B cell (primary cell): ENCODE measurements at places on chromosomes 5 and 9.

DNA sequence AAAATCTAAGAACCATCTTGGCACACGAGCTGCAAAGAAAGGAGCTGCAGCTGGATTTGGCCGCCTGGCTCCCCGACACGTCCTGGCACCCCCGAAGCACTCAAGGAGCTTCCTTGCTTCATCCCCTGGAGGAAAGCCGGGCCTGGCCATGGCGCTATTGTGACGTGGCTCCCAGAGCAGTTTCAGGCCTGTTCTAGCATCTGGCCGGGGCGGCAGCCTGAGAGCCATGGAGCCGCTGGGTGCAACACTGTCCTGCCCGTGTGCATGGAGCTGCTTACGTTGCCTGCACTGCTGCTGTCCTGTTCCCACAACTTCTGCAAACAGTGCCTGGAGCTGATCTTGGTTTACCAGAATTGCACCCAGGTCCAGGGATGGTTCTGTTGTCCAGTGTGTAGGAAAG lies 63.5 kb downstream of the PTPDC1 start:
- no peak for DNase-seq

DNA sequence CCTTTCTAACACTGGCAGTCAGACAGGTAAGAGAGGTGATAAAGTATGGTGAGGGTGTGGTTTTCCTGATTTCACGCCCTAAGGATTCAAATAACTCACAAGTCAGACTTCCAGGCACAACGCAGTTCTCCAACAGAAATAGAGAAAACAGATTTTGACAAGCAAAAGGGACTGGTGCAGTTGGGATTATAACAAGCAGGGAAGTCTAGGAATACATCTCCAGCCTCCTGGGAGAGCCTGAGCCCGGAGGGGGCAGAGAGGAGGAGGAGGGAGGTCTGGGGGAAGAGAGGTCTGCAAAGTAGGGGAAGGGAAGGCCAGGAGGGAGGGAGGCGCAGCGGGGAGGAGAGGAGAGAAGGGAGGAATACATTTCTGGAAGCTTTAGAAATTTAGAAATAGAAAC lies 1.6 kb downstream of the CMBL start:
- DNase-seq, result no peak

GRCh38 chr9:115883467-115884329 lies 269.9 kb upstream of the PAPPA start:
- DNase-seq, result no peak

GRCh38 chr5:56851258-56851941 lies 36.1 kb downstream of the MAP3K1 start:
- no peak for DNase-seq

DNA sequence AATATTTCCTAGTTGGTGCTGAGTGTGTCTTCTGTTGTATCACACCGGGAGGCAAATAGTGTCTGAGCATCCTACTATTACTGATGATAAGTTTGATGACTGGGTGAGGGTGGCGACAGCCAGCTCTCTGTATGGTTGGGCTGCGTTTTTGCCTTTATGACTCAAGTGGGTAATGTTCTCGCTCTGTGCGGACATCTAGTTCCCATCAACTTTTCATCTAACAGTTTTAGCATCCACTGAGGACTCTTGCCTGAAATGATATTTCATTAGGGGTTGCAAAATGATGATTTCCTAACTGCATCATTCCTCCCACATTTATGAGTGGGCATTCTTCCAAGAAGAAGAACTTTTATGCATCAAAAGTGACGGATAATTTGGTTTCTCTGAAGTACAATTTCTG lies 26.5 kb downstream of the HMCN2 start:
- DNase-seq, result no peak
